ENCODE measurements at places on chromosomes 5 and 9. TPM values are rescaled to one million over a fixed set of nuclear protein-coding genes. Genes with fewer than 3 reads are reported as not detected.

- peak; percentile 83 for DNase-seq
Observed at GRCh38 chr5:140246378-140247122, 56.4 kb downstream of the PFDN1 start.

The CNTNAP3B gene
- 2.6 TPM for total RNA-seq

GRCh38 chr9:73270967-73271721 is 119.5 kb downstream of the ANXA1 start:
- peak; percentile 93 for DNase-seq

The IFNK gene
- not detected for total RNA-seq

The AIF1L gene
- 20.2 TPM for total RNA-seq

The TMEM38B gene
- 11.4 TPM for total RNA-seq

- no peak for DNase-seq
Observed at GRCh38 chr9:94779693-94780290, 53.3 kb downstream of the AOPEP start.

DNA sequence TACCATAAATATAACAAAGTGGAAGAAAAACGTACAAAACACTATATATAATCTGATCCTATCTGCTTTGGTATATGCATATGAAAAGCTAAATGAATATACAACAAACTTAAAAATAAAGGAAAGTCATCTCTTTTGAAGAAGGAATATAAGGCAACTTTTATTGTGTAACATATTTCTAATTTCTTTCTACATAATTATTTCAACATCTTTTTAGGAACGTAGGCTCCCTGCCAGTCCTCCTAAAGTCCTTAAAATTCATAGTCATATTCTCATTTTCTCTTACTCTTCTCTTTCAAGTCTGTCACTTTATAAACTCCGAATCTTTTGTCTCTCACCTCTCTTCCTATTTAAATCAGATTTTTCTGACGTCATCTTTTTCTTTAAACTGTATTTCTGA is 9.6 kb downstream of the DEPDC1B start:
- DNase-seq, result no peak

GRCh38 chr5:40909264-40909663 is at the start of gene C7:
Gene C7 (plus strand): TSS chr5:40909497. CDS start chr5:40909611, 114 bp downstream.
- no peak for DNase-seq

The PCAT7 gene
- 5.2 TPM for total RNA-seq

GRCh38 chr5:95317085-95317484 is 32.2 kb upstream of the MCTP1 start:
- DNase-seq, result no peak

The GKAP1 gene
- total RNA-seq, result 1.2 TPM

GRCh38 chr9:133005957-133006356 is 24.8 kb upstream of the GTF3C5 start:
- no peak for DNase-seq

The KCTD16 gene
- 5.5 TPM for total RNA-seq

GRCh38 chr9:135218331-135219225 is 131.1 kb downstream of the OLFM1 start:
- no peak for DNase-seq

DNA sequence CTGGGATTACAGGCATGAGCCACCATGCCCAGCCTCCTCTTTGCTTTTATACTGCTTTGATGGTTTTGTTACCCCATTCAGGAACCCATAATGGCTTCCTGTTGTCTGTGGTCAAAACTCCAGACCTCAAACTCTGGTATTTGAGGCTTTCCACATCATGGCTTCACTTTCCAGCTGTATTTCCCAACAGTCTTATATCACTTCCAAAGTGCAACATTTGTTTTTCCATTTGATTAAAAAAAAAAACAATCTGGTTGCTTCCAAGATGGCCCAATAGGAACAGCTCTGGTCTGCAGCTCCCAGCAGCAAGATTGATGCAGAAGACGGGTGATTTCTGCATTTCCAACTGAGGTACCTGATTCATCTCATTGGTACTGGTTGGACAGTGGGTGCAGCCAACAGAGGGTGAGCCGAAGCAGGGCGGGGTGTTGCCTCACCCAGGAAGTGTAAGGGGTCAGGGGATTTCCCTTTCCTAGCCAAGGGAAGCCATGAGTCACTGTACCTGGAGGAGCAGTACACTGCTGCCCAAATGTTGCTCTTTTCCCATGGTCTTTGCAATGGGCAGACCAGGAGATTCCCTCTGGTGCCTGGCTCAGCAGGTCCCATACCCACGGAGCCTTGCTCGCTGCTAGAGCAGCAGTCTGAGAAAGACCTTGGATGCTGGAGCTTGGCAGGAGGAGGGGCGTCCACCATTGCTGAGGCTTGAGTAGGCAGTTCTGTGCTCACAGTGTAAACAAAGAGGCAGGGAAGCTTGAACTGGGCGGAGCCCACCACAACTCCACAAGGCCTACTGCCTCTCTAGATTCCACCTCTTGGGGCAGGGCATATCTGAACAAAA is 458.4 kb downstream of the KDM4C start:
- peak; percentile 10 for DNase-seq

DNA sequence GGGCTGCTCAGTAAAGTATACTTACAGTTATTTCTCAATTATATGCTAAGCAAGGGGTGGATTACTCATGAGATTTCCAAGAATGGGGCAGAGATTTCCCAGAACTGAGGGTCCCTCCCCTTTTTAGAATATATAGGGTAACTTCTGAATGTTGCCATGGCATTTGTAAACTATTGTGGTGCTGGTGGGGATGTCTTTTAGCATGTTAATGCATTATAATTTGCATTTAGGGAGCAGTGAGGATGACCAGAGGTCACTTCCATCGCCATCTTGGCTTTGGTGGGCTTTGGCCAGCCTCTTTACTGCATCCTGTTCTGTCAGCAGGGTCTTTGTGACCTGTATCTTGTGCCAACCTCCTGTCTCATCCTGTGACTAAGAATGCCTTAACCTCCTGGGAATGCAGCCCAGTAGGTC is 35.5 kb downstream of the TTC1 start:
- no peak for DNase-seq

The LHX3 gene
- not detected for total RNA-seq

All from astrocyte (in vitro differentiated cells and primary cell).